T-helper 1 cell (primary cell): ENCODE measurements at places on chromosomes 2 and 18.
A peak's percentile ranks its signal among the peaks of the same experiment; 100 is the strongest.

GRCh38 chr2:222733846-222734702 is 62.6 kb downstream of the MOGAT1 start:
- DNase-seq, result no peak

- DNase-seq, result no peak
Observed at GRCh38 chr18:62289047-62289446, 36.1 kb upstream of the TNFRSF11A start.

DNA sequence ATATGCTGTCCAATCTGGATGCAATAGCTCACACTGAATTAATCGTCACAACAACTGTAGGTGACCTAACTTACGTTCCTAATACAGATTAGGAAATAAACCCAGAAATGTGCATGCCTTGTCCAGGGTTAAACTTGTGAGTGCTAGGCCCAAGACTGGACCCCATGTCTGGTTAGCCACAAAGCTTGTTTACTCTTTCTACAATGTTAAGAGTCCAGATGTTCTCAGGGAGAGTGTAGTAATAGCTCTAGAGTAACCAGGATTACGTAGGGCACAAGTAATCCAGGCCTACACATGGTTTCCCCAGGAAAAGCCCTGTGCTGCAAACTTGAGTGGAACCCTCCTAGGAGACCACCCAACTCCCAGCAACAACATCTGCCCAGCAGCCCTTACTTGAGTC is 26.2 kb downstream of the TRIB2 start:
- no peak for DNase-seq

DNA sequence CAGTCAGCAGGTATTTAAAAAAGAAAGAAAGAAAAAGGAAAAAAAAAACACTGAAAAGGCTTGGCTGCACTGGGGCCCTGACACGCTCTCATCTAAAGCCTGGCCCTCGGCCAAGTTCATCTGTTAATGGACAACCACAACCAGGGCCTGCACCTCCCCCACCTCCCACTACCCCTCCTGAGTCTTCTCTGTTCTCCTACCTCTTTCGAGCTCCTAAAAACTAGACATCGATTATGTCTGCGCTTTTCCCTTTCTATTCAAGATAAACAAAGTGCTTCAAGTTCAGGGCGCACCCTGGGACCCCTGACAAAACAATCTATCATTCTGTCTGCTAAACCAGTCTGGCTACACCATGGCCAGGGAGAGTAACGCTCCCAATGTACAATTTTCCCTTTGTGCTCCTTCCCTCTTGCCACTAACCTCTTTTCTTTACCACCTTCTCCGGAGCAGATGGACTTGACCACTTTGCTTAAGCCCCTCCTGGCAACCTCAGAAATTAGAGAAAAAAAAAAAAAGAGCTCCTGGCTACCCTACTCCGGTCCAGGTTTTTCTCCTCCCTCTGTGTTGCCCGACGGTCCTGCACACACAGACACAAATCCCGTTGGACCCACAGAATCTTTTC is 22.7 kb downstream of the BCL11A start:
- DNase-seq, result no peak

DNA sequence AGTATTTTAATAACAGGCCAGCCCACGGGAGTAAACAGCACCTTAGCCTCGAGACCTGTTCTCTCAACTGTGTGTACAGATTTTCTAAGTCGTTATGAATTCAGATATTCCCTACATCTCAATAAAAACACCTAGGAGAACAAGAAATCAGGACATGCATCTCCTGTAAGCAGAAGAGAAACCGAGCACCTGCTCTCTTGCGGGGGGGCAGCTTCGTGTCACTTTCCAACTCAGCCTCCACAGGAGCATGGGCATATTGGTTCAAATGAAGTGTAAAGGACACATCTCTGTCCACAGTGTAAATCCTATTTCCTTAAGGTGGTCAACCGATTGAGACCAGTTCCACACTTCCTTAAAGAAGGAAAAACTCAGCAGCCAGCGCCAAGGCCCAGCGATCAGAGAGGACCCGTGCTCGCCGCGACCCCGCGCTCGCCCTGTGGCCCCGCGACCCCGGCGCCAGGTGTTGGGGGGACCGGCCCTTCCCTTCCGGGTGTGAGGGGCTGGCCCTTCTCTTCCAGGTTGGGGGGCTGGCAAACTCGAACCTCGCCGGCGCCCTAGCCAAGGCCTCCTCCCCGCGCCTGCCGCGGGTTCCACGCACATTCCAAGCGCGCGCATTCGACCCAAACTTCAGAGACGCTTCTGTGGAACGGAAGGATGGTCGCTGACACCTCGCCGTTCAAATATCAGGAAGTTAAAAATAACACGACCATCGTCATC is 652 bp downstream of the SH3YL1 start:
- no peak for DNase-seq

- peak; percentile 66 for DNase-seq
Observed at GRCh38 chr2:9813312-9814128, 29.8 kb upstream of the TAF1B start.

DNA sequence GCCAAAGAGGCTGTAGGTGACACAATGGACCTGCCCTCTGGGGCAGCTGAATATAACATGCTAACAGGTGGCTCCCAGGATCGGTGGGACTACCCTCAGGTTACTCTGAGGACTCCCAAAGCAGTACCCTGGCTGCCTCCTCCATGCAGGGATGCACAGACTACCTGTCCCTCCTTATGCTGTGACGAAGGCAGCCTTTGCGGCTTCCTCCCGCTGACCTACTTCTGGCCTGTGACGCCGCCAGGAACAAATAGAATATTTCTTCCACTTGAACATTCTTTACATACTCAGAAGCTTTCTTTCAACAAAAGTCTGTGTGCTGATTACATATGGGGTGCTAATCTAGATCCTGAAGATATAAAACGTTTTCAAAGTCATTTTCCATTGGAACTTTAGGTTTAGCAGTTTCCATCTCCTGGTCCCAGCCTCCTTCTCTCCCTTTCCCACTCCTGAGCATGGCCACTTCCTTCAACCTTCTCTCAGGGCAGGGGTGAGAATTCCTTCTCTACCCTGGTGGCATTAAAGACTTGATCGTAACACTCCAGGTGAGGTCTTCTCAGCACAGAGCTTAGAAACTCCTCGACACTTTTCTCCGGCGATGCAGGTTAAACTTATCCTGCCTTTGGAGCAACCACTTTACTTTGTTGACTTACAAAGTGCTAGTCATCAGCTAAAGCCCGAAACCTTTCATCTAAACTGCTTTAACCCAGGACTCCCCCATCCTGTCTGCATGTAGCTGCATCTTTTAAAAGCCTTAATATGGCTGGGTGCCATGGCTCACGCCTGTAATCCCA is 58.9 kb upstream of the STK17B start:
- peak; percentile 75 for DNase-seq
